ENCODE measurements at places on chromosomes 6 and 20.

- no peak for DNase-seq
Observed at GRCh38 chr6:139303185-139303584, 11.4 kb upstream of the TXLNB start.

GRCh38 chr20:21453690-21454089 lies 56.4 kb upstream of the NKX2-4 start:
- no peak for DNase-seq

GRCh38 chr6:119612176-119612891 lies 262.8 kb upstream of the MAN1A1 start:
- DNase-seq = no peak

- no peak for DNase-seq
Observed at GRCh38 chr20:15882553-15882952, 690.7 kb downstream of the KIF16B start.

GRCh38 chr20:49543071-49543857 lies 24.7 kb downstream of the PTGIS start:
- DNase-seq = no peak

DNA sequence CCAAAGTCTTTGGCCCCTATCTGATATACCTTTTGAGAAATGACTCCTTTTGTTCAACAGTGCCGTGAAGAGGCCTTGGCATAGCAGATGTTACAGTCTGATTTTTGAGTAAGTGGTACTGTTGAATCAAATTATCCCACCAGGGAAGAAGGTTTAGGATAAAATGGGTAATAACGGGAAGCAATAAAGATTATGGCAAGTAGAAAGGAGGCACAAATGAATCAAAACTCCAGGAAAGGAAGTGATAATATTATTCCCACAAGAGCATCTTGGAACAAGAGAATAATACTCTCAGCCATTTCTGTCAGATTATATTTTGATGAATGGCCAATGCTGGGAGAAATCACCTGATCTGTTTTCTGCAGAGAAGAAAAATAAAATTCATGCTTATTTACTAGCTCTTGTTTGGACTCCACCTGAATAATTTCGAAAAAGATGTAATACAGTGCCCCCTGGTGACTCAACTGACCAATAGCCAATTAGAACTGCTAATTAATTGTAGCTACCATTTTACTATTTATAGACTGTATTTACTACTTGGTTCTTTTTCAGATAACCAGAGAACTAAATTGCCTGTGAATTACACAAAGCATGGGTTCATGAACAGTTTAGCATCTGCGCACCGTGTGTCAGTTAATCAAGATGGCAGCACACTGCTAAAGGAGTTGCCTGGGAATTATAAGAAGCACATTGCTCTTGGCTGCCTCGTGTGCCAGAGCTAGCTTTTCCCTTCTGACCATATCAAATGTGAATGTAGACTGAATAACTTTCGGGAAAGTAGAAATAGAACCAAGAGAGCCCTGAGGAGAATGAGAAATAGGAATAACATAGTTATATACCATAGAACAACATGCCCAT lies 78.5 kb upstream of the TRDN start:
- no peak for DNase-seq

- no peak for DNase-seq
Observed at GRCh38 chr6:42820512-42821340, 38.9 kb downstream of the BICRAL start.

- DNase-seq = no peak
Observed at GRCh38 chr6:13431861-13432465, 55.4 kb downstream of the GFOD1 start.

GRCh38 chr20:6685181-6685582 lies 82.3 kb upstream of the BMP2 start:
- DNase-seq = no peak

GRCh38 chr6:81166770-81167169 lies 585.7 kb downstream of the TENT5A start:
- no peak for DNase-seq

GRCh38 chr20:34528921-34529297 lies 12.7 kb downstream of the DYNLRB1 start:
- DNase-seq = no peak

Data from effector memory CD4-positive, alpha-beta T cell (primary cell).